Jurkat, Clone E6-1 (cell line): ENCODE measurements at places on chromosomes 5 and 9.
A peak's percentile ranks its signal among the peaks of the same experiment; 100 is the strongest.

DNA sequence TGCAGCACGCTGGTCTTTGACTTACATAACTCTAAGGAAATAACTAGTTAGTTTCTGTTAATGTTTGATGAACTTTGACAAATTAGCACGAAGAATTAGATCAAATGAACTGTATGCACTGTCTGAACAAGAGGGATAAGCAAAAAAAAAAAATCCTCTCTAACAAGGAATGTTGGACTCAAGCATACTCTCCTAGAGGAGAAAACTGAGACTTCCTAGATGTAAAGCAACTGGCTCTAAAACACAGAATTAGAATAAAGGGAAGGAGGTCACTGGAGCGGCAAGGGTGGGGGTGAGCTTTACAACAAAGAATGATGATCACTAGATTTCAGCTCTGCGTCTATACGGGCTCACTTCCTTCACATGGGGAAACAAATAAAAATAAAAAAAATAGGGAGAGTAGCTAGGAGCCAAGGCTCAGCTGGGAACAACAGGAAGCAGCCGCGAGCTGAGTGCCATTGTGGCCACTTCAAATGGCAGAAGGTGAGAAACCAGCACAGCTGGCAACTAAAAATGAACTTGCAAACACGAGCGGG lies 48.7 kb upstream of the CEMIP2 start:
- DNase-seq = no peak

DNA sequence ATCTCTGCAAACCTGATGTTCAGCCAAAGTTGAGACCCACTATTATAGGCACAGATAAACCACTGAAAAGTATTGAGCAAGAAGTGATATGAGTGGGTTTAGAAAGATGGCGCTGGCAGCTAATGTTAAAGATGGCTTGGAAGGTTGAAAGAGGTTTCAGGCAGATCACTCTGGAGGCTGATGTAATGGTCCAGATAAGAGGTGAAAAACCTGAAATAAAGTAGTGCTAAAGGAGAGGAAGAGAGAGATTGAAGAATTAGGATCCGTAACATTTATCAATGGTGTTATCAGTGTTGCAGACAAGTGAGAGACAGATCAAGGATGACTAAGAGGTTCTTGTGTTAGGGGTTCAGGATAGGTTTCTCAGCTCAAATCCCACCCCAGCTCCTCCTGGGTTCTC lies 58.3 kb downstream of the SLC44A1 start:
- no peak for DNase-seq

DNA sequence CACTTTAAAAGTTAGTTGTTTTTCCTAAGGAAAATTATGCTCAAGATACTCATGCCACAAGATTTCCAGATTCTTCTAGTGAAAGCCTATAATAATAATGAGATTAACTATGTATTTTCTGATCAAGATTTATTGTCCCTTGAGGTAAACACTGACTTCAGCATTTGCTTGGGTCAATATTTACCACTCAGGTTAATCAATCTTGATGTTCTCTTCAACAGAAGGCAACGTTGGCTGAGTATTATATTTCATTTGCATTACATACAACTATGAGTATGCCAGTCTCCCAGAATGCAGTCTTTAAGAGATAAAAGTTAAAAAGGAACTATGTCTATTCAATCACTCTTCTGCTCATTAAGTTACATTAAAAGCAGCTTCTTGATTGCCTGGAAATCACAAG lies 115.6 kb downstream of the GPR21 start:
- no peak for DNase-seq

GRCh38 chr5:149030838-149031397 lies 31.9 kb downstream of the SH3TC2 start:
- no peak for DNase-seq

DNA sequence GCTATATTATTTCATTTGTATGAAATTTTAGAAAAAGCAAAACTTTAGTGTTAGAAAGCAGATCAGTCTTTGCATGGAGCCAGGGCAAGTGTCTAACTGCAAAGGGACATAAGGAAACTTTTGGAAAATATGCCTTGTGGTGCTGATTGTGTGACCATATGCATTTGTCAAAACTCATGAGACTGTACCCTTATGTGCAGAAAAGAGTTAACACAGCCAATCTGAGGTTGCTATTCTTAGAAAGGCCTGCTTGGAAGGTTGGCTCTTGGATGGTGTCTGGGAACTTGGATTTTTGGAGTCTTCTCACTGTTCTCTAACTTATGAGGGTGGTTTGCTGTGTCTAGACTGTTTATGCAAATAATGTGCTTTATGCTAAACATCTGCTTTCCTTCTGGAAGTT lies 76.6 kb downstream of the SNX18 start:
- DNase-seq = no peak

GRCh38 chr9:20188616-20189369 lies 400.0 kb upstream of the SLC24A2 start:
- DNase-seq = no peak

GRCh38 chr5:109378095-109378494 lies 31.7 kb downstream of the PJA2 start:
- no peak for DNase-seq

- no peak for DNase-seq
Measured at GRCh38 chr9:79800578-79800977, 228.8 kb downstream of the TLE4 start.

DNA sequence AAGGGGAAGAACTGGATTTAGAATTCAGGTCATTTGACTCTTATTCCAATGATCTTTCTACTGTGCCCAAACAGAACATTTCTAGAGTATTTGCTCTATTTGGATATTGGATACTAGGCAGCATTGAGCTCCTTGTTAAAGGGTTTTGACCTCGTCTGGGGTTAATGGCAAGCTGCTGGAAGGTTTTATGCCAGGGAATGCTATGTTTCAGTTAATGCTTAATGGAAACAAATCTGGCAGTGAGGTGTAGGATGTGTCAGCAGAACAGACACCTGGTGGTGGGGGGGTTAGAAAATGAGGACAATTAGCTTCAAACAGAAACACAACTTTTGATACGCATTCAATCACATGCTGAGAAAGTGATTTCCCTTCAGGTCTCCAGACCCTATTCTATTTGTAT lies 51.5 kb downstream of the AGXT2 start:
- no peak for DNase-seq

GRCh38 chr9:128416014-128416413 lies 4.6 kb upstream of the CERCAM start:
- no peak for DNase-seq

GRCh38 chr5:74199005-74199404 lies 441.5 kb downstream of the ENC1 start:
- DNase-seq = no peak

DNA sequence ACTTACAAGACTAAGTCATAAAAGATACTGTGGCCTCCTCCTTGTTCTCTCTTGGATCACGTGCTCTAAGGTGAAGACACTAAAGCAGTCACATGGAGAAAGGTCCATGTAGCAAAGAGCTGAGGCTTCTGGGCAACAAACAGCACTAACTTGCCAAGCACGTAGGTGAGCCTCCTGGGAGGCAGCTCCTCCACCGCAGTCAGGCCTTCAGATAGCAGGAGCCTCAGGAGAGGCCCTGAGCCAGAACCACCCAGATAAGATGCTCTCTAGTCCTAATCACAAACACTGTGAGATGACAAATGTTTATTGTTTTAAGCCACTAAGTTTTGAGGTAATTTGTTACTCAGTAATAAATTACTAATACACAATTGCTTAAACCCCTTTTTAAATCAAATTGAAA lies 38.0 kb downstream of the WDR41 start:
- DNase-seq = no peak

DNA sequence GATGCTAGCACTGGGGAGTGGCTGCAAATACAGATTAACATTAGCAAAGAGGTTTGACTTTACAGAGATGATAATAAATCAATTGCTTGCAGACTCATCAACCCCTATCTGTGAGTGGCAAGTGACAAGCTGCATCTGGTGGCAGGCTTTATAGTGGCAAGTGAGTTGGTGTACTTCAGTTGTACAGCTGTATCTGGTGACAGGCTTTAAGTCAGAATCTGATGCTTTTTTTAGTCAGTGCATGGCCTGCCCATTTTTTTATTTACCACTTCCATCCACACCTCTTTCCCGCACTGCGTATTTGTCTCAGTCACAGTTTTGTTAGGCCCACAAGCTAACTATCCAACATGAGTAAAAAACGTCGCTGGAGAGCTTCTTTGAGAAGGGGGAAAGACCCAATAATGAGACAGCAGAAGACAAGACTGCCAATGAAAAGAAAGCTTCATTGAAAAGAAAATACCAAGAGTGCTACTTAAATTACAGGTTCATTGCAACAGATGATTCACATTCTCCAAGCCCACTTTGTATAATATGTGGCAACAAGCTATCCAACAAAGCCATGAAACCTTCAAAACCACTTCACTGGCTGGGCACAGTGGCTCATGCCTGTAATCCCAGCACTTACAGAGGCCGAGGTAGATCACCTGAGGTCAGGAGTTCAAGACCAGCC lies 23.1 kb downstream of the ANP32B start:
- no peak for DNase-seq

DNA sequence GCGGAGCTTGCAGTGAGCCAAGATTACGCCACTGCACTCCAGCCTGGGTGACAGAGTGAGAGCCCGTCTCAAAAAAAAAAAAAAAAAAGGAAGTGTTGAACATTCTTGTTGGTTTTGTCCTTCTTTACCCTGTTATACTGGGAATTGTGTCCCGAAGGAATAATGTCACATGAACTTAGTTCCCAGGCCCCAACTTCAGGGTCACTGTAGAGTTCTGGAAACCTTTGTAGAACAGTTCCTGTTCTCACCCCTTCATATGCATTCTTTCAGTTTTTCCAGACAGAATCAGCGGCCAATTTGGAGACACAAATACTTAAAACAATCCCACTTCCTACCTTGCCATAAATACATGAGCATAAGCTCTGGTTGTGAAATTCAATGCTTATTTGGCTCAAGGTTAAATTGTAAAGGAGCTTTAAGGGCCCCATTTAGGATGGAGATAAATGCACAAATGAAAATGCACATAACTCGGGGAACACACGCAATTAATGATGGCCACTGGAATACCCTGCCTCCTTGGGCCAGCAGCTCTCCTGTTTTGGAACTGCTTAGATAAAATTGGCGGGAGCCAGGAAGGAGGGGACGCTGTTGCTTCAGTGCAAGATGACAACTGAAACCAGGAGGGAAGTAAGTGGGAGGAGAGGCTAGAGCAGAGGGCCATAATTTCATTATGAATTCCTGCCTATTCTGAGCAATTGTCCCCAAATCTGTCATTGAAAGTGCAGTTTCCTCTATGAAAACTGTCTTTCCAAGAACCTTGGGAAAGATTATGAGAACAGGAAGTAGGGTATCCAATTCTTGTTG lies 153.7 kb downstream of the FGF1 start:
- no peak for DNase-seq

- DNase-seq = peak; percentile 86
Measured at GRCh38 chr5:142432369-142432863, 107.6 kb upstream of the SPRY4 start.

GRCh38 chr9:124499216-124499615 lies 8.0 kb downstream of the NR5A1 start:
- no peak for DNase-seq

DNA sequence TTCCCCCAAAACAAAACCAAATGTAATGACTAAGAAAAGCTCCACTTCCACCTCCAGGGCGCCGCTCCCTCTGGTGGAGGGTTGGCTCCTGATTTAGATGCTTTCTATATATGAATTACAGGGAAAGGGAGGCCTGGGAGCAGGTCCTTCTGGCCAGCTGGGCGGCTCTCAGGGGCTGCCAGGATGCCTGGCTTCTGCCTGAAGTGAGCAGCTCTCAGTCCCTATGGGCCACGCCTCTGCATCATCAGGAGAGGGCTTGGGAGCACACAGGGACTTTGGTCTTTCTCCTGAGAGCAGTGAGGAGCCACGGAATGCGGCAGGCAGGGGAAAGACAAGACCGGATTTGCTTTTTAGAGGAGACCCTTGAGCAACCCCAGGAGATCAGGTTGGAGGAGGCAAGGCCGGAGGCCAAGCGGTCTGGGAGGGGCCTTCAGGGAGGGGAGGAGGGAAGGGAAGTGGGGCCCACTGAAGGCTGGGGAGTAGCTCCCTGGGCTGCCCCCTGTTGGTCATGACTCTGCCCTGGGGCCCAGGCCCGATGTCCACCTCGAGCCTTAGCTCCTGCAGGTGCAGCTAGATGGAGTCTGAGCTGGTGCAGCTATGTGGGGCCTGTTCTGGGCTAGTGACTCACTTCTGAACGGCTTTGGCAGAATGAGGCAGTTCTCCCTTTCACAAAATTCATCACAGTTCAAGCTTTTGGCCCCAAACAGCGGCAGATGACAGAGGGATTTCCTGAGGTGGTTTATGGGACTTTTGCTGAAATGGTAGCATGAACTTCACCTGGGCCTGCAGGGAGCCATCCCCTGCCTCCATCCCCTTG lies 11.3 kb upstream of the GRHPR start:
- peak; percentile 46 for DNase-seq

GRCh38 chr9:137030538-137031527 lies 1.1 kb downstream of the FUT7 start:
- no peak for DNase-seq

DNA sequence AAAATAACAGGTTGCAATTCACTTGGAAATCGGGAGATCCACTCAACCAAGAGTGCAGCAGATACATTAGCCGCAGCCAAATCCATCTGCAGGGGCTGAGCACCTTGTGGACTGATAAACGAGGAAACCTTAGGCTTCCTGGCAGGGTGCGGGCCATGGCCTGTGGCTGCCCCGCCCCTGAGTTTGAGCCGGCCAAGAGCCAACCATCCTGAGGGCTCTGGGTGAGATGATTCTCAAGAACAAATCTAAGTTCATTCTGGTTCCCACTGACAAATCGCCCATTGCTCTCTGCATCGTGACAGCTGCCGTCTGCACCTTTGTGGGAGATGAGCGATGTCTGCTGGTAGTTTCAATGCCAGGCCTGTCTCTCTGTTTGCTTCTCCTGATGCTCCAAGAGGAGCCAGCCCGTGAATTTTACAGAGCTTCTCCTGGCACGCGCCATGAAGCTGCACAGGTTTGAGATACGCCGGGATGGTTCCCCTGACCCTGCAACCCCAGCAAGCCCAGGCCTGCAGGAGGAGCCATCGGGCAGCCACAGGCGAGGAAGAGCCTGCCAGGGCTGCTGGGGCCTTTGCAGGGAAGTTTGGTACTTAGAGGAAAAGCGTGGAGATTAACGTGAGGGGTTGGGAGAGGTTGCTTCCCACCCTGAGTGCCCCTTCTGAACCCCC lies 154.0 kb downstream of the OLFM1 start:
- no peak for DNase-seq

GRCh38 chr9:80197661-80198060 lies 625.9 kb downstream of the TLE4 start:
- no peak for DNase-seq

GRCh38 chr9:126695701-126696400 lies 82.1 kb downstream of the LMX1B start:
- no peak for DNase-seq

DNA sequence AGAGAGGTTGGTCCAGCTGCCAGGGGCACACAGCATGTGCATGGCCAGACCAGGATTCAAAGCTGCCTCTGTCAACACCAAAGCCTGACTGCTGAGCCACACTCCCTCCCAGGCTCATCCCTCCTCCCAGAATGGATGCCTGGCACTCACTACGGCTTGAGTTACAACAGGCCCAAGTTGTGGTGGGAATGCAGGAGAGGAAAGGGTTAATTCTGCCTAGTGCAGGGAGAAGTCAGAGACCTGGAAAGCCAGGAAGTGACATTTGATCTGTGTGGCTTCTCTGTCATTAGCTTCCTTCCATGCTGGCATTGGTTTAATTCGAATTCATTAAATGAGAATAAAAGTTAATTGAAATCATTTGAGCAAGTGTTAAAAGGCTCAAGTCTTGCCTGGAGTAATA lies 150.0 kb downstream of the NSG2 start:
- no peak for DNase-seq

GRCh38 chr5:10133830-10134229 lies 115.9 kb downstream of the ATPSCKMT start:
- DNase-seq = no peak

- no peak for DNase-seq
Measured at GRCh38 chr5:31688515-31689092, 49.7 kb downstream of the PDZD2 start.

GRCh38 chr5:144794922-144795321 lies 624.2 kb downstream of the KCTD16 start:
- no peak for DNase-seq
